ENCODE measurements at places on chromosomes 4 and X. TPM values are rescaled to one million over a fixed set of nuclear protein-coding genes. Genes with fewer than 3 reads are reported as not detected.

- DNase-seq: no peak
These were observed 1.2 kb downstream of the SCFD2 start for GRCh38 chr4:53364624-53365023.

GRCh38 chr4:17788956-17789355 lies 7.5 kb upstream of the FAM184B start:
- DNase-seq: no peak

DNA sequence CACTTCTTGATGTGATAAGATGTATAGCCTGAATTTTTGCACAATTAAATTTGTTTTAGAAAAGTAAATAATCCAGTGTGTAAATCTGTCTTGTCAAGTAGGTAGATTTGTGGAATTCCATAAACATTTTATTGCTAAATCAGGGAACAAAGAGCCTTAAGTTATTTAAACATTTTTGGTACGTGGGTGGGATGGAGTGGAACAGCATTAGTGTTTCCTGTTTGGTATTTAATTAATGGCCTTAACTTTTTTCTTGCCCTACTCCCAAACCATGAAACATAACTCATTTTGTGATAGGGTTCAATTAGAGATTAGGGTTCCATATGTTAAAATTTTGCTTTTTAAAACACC lies 5.1 kb downstream of the NUDT9 start:
- no peak for DNase-seq

DNA sequence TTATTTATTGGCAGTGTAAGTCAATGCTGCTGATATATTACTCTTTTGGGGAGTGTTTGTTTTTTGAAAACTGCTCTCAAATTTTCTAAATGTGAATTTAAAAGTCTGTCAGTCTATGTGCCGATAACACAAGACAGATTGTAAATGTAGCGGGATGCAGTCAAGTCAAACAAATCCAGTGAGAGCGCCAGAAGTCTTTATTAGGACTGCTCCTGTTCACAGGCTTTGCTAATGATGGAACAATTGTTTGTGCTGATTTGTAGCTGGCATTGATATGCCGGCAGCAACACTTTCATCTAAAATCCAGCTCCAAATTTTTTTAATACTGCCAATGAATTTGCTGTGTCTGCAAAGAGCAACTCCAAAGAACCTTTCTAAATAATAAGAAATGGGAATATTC lies 78.7 kb upstream of the TET2 start:
- DNase-seq: no peak

- no peak for DNase-seq
These were observed 45.6 kb downstream of the MAOB start for GRCh38 chrX:43836435-43837184.

GRCh38 chr4:61938250-61938846 lies 738.2 kb downstream of the ADGRL3 start:
- DNase-seq: no peak

- no peak for DNase-seq
These were observed 158.9 kb downstream of the ADAMTS3 start for GRCh38 chr4:72410158-72410557.

GRCh38 chrX:23403849-23404248 lies 69.2 kb downstream of the PTCHD1 start:
- DNase-seq: no peak

DNA sequence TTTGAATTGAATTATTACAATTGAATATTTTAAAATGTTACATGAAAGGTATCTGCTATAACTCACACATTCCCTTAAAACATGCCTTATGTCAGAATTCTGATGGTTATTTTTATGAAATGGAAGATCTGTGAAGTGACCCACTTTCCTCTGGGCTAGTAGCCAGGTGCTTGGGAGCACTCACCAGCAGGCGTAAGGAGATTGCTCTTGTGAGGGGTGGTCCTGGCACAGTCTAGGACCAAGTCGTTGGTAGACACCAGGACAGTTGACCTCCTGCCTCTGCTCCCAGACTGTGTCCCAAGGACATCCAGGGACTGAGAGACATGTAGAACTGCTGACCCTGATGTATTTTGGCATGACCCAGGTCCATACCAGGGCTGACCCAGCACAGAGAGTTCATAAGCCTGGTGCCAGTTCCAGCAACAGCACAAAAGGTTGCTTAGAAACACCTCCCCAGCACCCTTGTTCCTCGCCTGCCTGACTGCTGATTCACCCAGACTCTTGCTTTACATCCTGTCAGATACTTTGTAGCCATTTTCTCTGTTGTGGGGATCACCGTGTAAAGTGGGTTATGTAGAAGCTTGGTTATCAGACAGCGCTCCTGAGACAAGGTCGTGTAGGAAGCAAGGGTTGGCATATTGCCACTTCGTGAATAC lies 48.5 kb downstream of the NELFA start:
- DNase-seq: no peak

DNA sequence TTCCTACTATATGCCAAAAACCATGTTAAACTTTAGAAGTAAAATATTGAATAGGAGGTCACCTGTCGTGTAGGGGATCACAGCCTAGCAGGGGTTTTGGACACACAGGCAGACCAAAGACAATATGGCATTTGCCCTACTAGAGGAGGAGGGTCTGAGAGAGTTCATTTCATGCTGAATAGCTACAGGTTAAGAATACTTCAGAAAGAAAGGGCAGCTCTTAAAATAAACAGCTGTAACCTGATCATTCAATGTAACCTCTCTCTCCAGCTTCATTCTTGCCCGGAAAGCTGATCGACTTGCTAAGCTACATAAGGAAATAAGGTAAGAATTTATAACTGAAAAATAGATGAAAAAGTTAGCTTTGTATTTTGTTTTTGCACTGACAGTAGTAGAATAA lies 79.9 kb downstream of the MAOA start:
- DNase-seq: no peak

GRCh38 chrX:84709987-84710386 lies 207.7 kb upstream of the HDX start:
- DNase-seq: no peak

- DNase-seq: no peak
These were observed 81.1 kb downstream of the CT47B1 start for GRCh38 chrX:120794525-120794975.

- no peak for DNase-seq
These were observed 9.9 kb downstream of the APBB2 start for GRCh38 chr4:41204400-41204978.

DNA sequence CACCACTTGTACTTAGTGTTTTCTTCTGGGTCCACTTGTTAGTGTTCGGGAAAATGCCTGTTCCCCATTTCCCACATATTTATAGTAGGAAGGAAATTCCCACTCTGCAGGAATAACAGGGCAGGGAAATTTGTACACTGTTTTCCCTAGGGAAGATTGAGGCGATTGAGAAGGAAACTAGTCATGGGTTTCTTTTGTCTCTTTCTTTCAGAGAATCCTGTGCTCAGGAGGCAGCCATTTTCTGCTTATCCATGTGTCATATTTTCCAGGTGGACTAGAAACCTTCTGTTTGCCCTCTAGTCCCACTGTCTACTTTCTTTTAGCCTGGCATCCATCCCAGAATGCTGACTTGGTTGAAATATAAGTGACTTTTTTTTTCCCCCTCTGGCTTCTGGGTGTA lies 299.1 kb upstream of the ANKRD50 start:
- no peak for DNase-seq

DNA sequence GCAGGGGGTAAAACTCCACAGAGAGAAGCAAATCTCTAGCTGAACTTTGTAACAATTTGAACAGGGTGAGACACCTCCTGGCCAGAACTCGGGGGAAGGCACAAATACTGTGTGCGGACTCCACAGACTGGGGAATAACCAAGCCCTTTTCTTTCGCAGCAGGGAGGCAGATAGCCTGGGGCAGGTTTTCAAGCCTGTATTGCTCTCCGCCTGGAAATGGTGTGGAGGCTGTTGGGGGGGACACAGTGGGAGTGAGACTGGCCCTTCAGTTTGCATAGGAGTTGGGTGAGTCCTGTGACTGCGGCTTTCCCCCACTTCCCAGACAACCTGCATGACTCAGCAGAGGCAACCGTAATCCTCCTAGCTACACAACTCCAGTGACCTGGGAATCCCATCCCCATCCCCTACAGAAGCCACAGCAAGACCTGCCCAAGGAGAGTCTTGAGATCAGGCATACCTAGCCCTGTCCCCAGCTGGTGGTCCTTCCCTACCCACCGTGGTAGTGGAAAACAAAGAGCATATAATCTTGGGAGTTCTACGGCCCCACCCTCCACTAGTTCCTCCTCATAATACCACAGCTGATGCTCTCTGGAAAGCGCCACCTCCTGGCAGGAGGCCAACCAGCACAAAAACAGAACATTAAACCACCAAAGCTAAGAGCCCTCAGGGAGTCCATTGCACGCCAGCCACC lies 12.9 kb upstream of the SMPX start:
- no peak for DNase-seq

- DNase-seq: no peak
These were observed 62.8 kb upstream of the NLGN4X start for GRCh38 chrX:6291444-6291843.

DNA sequence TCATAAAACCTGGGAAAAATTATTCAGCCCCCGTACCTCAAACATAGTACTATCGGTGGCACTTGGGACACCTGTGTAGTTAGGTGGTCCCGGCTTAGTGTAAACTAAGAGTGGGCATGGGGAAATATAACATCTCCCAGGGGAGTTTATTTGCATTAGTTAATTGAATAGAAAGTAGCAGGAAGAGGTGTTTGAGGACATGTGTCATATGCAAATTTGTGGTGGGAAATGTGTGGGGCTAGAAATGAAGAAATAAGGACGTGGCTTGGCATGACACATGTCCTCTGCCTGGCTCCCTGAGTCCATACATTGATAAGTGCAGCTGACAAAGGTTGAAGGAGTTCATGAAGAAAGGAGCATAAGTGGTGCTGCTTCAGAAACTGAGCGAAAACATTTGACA lies 483.6 kb downstream of the SH2D1A start:
- no peak for DNase-seq

GRCh38 chrX:136146614-136147314 lies 569 bp upstream of the FHL1 start:
- no peak for DNase-seq

GRCh38 chr4:8240211-8241041 lies 29.1 kb upstream of the HTRA3 start:
- no peak for DNase-seq

DNA sequence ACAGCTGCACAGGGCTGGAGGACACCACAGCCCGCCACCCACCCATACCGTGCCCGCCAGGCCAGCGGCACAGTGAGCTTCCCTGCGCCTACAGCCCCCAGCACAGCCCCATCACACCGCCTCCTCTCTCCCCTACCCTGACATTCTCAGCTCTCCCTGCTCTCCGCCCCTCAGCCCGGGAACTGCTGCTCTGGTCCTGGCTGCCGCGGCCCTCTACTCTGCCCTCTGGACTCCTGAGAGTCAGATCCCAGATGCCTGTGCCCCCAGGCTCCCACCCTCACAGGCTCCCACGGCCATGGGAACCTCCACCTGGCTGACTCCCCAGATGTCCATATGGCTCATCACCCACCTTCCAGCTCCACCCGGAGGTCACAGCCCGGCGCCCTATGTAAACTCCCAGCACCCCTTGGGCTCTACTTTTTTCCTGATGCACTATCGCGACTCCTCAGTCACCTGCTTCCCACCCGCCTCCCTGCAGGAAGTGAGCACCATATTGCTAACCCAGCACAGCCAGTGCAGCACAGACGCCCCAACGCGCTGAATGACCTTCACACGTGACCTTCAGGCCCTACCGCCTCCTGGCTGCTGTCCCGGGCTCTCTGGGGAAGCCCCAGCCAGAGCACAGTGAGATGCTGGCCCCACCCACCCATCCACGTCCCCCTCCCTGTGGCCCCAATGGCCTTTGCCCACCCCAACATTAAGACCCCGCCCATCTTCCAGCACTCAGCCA lies 23.0 kb downstream of the FAM53A start:
- DNase-seq: no peak

DNA sequence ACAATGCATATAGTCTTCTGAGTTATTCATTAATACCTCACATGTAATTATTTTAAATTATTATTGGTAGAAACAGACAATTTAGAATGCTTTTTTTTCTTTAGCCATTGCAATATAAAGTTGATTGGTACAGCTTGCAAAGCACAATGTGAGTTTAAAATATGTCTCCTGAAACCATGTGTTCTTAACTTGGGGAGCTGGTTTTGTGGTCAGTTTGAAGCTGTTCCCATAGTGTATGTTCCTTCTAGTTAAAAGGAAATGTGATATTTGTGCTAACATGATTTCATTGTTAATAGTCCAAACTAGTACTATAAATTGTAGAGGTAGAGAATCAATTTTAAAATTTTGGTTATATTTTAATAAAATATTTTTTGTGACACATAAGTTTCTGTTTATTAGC lies 247.2 kb downstream of the BMPR1B start:
- DNase-seq: no peak

DNA sequence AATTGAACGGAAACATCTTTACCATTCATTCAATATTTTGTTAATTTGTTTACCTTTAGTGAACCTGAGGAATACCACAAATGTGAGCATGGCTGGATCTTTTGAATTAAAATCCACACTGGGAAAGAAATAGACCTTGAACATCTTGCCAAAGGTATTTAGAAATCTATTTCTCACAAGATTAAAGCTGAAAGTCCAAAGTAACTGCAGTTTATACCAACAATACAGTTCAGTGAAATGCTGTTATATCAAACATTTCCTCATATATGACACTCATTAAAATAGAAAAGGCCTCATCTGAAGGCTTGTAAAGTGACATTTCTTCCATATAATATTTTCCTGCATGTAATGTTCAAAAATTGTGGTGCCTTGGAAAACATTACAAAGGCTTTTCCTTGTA lies 166.5 kb upstream of the HAND2 start:
- no peak for DNase-seq

- DNase-seq: no peak
These were observed 26.6 kb downstream of the IQSEC2 start for GRCh38 chrX:53254570-53255461.

- no peak for DNase-seq
These were observed 17.6 kb downstream of the TKTL1 start for GRCh38 chrX:154313147-154313546.

GRCh38 chr4:25477221-25477620 lies 100.2 kb downstream of the ANAPC4 start:
- no peak for DNase-seq

- no peak for DNase-seq
These were observed 360.0 kb upstream of the CXorf51A start for GRCh38 chrX:147174591-147174990.

- DNase-seq: no peak
These were observed 40.7 kb upstream of the FAM9A start for GRCh38 chrX:8841911-8842310.

GRCh38 chrX:78383594-78383993 lies 56.2 kb upstream of the CYSLTR1 start:
- DNase-seq: no peak

SH3BP2 gene
- total RNA-seq: 53.3 TPM

GAGE1 gene
- not detected for total RNA-seq

PSAPL1 gene
- 0.07 TPM for total RNA-seq

ART3 gene
- not detected for total RNA-seq

RS1 gene
- not detected for total RNA-seq

BEX4 gene
- 46.4 TPM for total RNA-seq

AR gene
- not detected for total RNA-seq

XAGE1B gene
- total RNA-seq: not detected

TCP11X2 gene
- not detected for total RNA-seq

PDZD4 gene
- total RNA-seq: 0.17 TPM

NAA15 gene
- total RNA-seq: 46.7 TPM

S100P gene
- total RNA-seq: 0.14 TPM

CCDC158 gene
- 0.17 TPM for total RNA-seq

ETDB gene
- total RNA-seq: not detected

TMPRSS11A gene
- total RNA-seq: not detected

Data from epithelial cell of proximal tubule (primary cell).